ENCODE measurements at places on chromosomes 16 and 17. TPM values are rescaled to one million over a fixed set of nuclear protein-coding genes. Genes with fewer than 3 reads are reported as not detected.

- no peak for DNase-seq
Observed at GRCh38 chr17:69574257-69575197, 160.0 kb downstream of the MAP2K6 start.

TMEM114 gene
- not detected for total RNA-seq

DNA sequence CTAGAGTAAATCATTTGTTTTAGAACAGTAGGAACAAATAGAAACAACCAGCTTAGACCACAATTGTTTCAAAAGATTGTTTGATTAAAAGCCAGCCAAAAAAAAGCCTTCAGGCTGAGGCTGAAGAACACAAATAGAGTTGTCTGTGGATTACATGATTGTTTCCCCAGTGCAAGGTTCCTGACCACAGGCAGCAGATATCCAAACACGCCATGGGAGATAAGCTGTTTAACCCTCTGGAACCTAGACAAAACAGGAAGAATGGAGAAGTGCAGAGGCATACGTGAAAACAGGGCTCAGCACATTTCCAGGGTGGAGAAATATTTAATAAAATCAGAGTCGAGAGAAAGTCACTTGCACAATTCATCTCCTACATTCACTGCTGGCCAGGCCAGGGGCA is 21.0 kb downstream of the ATPAF2 start:
- DNase-seq, result peak; percentile 58

PRRT2 gene
- 0.33 TPM for total RNA-seq

ABCC12 gene
- total RNA-seq, result 0.08 TPM

GRCh38 chr17:32461853-32462617 is 17.7 kb downstream of the PSMD11 start:
- no peak for DNase-seq

GRCh38 chr17:360092-360750 is 7.6 kb upstream of the RPH3AL start:
- no peak for DNase-seq

CACNG4 gene
- total RNA-seq, result 0.10 TPM

GRCh38 chr16:88651276-88651988 is 579 bp upstream of the CYBA start:
- DNase-seq, result no peak

CLDN9 gene
- 1.5 TPM for total RNA-seq

DRC3 gene
- 1.3 TPM for total RNA-seq

All from left lobe of liver (tissue), 2 donors.